Nephron progenitor cell (in vitro differentiated cells): ENCODE measurements at places on chromosomes 3 and 15.

DNA sequence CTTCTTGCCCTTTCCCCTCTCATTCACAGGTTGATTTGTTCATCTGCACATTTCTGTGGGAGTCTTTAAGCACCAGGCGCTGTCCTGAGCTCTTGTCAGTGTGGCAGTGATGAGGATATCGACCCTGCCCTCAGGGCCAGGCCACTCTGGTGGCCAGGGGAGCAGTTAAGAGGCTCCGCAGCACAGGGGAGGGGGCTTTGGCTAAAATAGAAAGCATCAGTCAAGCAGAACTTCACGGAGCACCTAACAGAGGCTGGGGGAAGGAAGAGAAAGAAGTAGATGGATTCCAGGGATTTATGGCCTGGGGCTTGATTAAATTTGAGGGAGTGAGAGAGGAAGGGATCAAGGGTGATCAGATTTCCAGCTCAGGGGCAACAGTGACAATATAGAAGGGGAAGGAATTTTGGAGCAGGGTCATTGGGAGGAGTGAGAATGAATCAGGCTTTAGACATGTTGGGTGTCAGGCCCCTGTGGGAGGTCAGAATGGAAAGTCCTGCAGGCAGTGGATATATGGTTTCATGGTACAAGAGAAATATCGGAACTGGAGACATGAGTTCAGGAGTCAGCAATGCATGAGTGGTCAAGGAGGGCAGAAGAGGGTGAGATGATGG, 73.0 kb upstream of the GLCE start:
- H3K27me3 ChIP-seq: peaks cover 98% of the 10 kb centered on the region
- peak overlapping the region; percentile 1 for H3K4me3 ChIP-seq
- peaks cover 77% of the 10 kb centered on the region for H3K4me1 ChIP-seq
- H3K36me3 ChIP-seq: no peaks in the 10 kb centered on the region
- DNase-seq: no peak

DNA sequence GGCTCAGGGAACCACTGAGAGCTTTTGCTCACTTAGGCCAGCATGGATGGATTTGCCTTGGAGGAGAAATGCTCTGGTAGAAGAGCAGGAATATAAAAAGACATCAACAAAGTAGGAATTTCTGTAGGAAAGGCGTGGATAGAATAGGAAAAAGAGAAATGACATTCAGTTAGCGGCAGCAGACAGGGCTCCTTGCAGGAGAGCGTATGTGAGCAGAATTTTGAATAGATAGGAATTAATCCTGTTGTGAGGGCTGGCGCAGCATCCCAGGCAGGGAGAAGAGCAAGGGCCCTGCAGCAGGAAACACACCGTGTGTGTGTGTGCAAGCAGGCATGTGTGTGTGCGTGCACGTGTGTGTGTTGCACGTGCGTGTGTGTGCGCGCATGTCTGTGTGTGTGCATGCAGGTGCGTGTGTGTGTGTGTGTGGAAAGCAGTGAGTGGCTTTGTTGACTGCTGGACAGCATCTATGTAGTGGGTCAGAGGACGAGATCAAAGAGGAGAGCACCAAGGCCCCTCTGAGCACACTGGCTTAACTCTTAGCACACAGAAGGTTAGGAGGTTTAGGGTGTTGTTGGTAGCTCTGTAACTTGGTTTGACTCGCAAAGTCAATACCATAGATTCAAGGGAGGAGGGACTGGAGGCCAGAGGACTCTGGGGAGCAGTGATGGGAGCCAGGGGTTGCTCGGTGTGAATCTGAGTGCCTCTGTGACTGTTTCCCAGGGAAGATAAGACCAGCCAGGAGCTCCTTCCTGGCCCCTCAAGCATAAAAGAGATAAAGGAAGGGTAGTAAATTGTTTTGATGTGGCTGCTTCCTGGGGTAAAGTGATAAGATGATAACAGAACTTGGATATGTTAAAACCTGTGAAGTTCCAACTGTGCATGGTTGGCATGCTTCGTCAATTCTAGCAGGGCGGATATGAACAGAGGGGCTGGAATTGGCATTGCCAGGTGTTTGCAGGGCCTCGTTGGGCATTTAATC, 639.5 kb downstream of the NR2F2 start:
- H3K4me3 ChIP-seq: no peak overlapping the region
- H3K36me3 ChIP-seq: no peaks in the 10 kb centered on the region
- H3K27me3 ChIP-seq: no peaks in the 10 kb centered on the region
- no peak for DNase-seq
- peaks cover 19% of the 10 kb centered on the region for H3K4me1 ChIP-seq

DNA sequence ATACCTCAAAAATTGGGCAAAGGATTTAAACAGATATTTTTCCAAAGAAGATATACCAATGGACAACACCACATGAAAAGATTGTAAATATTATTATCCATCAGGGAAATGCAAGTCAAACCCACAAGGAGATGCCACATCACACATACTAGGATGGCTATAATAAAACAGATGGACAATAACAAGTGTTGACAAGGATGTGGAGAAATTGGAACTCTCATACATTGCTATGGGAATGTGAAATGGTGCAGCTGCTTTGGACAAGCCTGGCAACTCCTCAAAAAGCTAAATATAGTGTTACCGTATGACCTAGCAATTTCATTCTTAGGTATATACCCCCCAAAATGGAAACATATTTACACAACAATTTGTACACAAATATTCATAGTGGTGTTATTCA, 59.3 kb downstream of the PPCDC start:
- peaks cover 8% of the 10 kb centered on the region for H3K36me3 ChIP-seq
- DNase-seq: no peak
- no peak overlapping the region for H3K4me3 ChIP-seq
- no peaks in the 10 kb centered on the region for H3K4me1 ChIP-seq

DNA sequence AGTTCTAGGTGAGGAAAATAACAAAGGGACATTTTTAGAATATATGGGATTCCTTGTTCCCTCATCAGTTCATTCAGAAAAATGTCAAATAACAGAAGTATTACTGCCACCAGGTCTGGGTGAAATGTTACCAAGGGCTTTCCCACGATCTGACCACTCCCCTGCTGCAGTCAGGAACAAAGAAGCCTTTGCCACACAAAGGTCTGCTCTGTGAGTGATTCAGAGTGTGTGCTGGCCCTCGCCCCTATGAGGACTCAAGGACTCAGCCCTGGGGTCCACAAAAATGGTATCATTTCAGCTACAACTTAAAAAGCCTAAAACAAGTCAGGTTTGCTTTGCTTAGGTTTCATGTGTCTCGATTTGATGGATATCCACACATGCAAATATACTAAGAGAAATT, 5.0 kb downstream of the MKRN3 start:
- H3K4me1 ChIP-seq: no peaks in the 10 kb centered on the region
- H3K27me3 ChIP-seq: no peaks in the 10 kb centered on the region
- DNase-seq: no peak
- H3K4me3 ChIP-seq: no peak overlapping the region
- no peak overlapping the region for H3K27ac ChIP-seq

GRCh38 chr15:44501768-44502366, 35.1 kb upstream of the EIF3J start:
- H3K36me3 ChIP-seq: peaks cover 40% of the 10 kb centered on the region
- DNase-seq: no peak
- H3K27ac ChIP-seq: no peak overlapping the region
- H3K27me3 ChIP-seq: no peaks in the 10 kb centered on the region
- H3K4me3 ChIP-seq: no peak overlapping the region
- H3K4me1 ChIP-seq: no peaks in the 10 kb centered on the region

GRCh38 chr3:65352951-65353350, 665.2 kb upstream of the ADAMTS9 start:
- H3K27me3 ChIP-seq: no peaks in the 10 kb centered on the region
- DNase-seq: no peak
- no peak overlapping the region for H3K4me3 ChIP-seq
- H3K36me3 ChIP-seq: peaks cover 33% of the 10 kb centered on the region
- H3K4me1 ChIP-seq: peaks cover 35% of the 10 kb centered on the region
- no peak overlapping the region for H3K27ac ChIP-seq

DNA sequence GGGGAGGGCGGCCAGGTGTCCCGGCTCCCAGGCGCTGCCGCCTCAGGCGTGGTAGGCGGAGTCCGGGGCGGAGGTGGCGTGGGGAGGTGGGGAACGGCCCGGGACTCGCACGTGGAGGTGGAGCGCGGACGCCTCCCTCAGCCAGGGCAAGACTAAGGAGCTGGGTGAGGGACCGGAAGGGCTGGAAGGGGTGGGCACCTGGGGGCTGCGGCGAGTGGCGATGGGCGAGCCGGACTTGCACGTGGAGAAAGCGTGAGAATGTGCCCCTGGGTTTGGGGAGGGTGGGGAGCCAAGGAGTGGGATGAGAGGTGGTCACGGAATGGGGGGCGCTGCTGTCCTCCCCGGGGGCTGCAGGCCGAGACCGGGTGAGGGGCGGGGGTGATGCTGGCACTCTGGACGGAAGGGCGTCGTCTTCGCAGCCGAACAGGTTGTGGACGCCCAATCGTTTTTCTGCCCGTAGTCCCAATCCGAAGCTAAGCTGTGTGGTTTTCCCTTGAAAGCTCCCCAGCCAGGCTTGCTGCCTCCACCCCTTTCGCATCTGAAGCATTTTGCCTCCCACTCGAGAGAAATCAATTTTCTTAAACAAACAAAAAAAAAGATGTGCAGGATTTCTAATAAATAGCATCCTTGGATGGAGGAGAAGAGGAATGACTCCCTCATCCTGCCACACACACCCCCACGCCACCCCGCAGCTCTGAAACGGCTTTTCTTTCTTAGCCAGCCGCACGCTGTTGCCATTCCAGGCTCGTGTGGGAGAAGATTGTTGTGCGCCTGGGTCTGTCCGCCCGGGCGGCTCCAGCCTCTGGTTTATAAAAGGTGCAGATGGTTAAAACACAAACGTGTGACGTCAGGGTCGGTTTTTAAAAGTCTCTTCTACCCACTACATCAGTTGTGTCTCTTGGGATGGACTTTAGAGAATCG, 62.5 kb upstream of the ANKRD28 start:
- H3K36me3 ChIP-seq: peaks cover 34% of the 10 kb centered on the region
- peak; percentile 33 for DNase-seq
- H3K27me3 ChIP-seq: no peaks in the 10 kb centered on the region
